Inflammatory macrophage treated with lipopolysaccharide for 1 hour (primary cell): ENCODE measurements at places on chromosomes 3 and 15.

DNA sequence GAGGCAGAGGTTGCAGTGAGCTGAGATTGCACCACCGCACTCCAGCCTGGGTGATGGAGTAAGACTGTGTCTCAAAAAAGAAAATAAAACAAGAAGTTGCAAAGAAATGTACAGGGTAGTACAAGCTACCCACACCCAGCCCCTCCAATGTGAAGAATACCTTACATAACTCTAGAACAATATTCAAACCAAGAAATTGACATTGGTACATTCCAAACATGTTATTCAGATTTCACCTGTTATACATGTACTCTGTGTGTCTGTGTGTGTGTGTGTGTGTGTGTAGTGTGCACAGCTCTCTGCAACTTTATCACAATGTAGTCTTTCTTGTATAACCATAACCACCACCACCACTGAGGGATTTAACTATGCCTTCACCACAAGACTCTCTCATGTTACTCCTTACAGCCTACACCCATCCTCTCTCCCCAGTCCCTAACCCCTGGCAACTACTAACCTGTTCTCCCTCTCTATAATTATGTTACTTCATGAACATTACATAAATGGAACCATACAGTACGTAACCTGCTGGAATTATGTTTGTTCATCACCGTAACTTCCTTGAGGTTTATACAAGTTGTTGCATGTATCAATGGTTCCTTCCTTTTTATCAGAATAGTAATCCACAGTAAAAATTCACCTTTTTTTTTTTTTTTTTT is 16.2 kb upstream of the TJP1 start:
- no peak for DNase-seq

DNA sequence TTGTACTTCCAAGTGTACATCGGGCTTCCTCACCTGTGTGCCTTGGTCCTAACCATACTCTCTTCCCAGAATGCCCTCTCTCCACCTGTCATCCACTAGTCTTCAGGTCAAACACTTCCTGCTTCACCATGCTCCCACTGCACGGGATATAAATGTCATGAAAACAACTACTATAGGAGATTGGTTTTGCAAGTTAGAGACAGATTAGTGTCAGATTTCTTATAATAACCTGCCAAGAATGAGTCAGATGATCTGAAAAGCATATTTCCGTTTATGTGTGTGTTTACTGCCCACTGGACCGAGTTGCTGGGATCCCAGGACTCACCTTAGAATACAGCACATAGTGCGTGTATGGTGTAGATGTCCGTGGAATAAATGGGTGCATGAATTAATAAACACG is 21.4 kb downstream of the PLA1A start:
- no peak for DNase-seq

GRCh38 chr3:59998058-59998457 is 948.2 kb upstream of the CFAP20DC start:
- no peak for DNase-seq

- no peak for DNase-seq
Measured at GRCh38 chr15:67280217-67280616, 25.6 kb downstream of the IQCH start.

- peak; percentile 57 for DNase-seq
Measured at GRCh38 chr3:39637807-39638206, 170.3 kb downstream of the MOBP start.

GRCh38 chr3:64039981-64040733 is 16.9 kb upstream of the PSMD6 start:
- DNase-seq = no peak

DNA sequence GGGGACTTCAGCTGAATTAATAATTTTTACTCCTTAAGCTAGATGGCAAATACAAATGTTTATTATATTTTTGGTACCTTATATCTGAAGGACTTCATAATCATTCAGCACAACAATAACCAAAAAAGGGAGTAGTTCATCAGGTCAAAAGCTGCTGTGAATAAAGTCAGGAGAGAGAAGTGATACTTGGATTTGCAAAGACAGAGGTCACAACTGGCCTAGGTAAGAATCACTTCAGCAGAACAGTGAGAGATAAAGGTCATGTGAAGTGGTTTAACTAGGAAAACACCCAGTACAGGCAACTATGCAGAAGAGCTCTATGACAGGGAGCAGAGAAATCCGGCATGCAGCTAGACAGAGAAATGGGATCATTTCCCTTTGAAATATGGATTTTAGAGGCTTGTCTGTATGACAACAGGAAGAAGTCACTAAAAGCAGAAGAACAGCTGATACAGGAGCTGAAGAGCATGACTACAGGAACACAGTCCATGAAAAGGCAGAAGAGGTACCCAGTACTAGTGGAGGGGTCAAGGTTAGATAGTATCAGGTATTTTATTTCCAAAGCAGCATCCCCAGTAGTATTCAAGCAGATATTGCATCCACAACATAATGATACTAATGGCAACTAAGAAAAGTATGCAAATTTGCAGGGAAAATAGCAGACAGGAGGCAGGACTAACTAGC is 25.7 kb downstream of the ZMAT3 start:
- DNase-seq = peak; percentile 7

DNA sequence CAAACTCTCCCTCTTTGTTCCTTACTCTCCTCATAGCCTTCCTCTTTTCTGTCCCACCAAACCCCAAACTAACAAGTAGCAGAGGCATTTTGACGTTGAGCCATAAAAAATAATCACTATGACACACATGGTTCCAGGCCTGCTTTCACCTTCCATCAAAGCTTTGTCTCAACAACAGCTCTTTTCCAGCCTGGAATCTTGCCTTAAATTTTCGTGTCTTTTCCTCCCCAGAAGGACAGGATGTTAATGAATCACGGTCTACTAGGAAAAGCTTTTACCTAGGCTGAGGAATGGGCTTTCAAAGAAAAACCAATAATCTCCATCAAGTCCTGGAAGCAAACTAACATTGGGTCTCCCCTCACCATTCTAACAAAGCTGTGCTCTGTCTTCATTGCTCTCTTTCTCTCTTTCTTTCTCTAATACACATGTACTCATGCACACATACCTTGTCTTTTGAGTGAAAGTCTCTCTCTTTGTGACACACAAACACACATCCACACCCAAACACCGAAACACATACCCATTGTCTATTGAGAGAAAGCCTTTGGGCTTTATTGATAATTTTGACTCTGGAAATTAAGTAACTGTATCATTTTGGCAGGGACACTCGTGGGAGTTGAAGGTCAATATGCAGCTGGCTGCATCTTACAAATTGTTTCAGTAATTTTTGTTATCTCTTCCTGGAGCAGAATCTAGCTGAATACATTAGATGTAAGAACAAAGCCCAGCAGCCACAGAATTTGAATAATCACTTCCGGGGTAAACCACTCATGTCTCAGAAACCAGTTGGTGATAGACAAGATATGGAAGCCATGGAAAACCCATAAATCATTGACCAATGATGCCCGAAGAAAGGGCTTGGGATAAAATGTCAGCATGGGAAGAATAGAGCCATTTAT is 107.4 kb upstream of the SLC4A7 start:
- DNase-seq = no peak

DNA sequence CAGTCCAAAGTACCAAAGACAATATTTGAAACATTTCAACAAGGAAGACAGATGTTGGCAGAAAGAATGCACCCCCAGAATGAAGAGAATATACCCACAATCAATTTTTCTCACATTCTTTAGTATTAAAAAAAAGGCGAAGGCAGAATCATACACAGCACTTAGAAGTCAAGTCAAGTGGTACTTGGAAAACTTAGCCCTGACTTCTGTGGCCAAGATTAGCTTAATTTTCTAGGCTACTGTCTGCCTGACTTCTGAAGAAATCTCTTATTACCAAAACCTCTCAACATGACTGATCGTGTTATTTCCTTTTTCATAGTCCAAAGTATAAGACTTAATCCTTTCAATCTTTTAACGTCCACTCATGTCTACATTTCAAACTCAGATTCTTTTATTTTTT is 60.7 kb downstream of the PBRM1 start:
- no peak for DNase-seq

- no peak for DNase-seq
Measured at GRCh38 chr3:141776376-141776775, 13.2 kb downstream of the GRK7 start.

- DNase-seq = no peak
Measured at GRCh38 chr3:29348316-29348715, 67.4 kb downstream of the RBMS3 start.

GRCh38 chr15:70172124-70172523 is 74.4 kb upstream of the TLE3 start:
- no peak for DNase-seq

- DNase-seq = no peak
Measured at GRCh38 chr3:126467611-126467955, 8.1 kb downstream of the ZXDC start.

- DNase-seq = no peak
Measured at GRCh38 chr3:22351806-22352205, 600.8 kb upstream of the ZNF385D start.

DNA sequence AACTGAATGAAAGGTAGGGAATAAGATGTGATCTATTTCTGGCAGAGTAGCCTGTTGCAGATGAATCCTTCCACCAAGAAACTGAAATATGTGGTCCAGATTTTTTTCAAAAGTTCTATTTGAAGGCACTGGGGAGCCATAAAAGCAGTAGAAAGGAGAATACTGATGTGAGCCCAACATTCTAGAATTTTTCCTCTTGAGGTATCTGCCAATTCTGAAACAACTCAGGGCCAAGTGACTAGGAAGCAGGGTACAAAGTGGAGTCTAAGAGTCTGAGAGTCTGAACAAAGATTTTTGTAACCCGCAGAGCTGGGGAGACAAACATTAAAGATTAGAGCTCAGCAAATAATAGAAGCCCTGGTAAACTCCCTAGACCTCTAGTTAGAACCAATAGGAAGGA is 58.3 kb upstream of the SLCO3A1 start:
- DNase-seq = no peak
